T-cell (primary cell): ENCODE measurements at places on chromosomes 6 and 20. TPM values are rescaled to one million over a fixed set of nuclear protein-coding genes. Genes with fewer than 3 reads are reported as not detected.

NR2E1 gene
- not detected for total RNA-seq

TDRD6 gene
- 0.03 TPM for total RNA-seq

PSORS1C2 gene
- not detected for total RNA-seq

EEF1E1 gene
- total RNA-seq = 15.4 TPM

CLPSL1 gene
- total RNA-seq = not detected

SLC22A1 gene
- 2.3 TPM for total RNA-seq

CDSN gene
- total RNA-seq = not detected

CGA gene
- total RNA-seq = not detected

WFDC9 gene
- total RNA-seq = not detected

SIRPG gene
- total RNA-seq = 48.2 TPM

SLC18B1 gene
- total RNA-seq = 5.5 TPM

CLVS2 gene
- total RNA-seq = not detected

RBM24 gene
- total RNA-seq = not detected

MEI4 gene
- total RNA-seq = not detected

EPPIN gene
- not detected for total RNA-seq

SNAP91 gene
- not detected for total RNA-seq

CCR6 gene
- total RNA-seq = 19.4 TPM

CENPQ gene
- total RNA-seq = 1.5 TPM

TTK gene
- 1.2 TPM for total RNA-seq

LRP11 gene
- total RNA-seq = 3.0 TPM

NUS1 gene
- 33.1 TPM for total RNA-seq

SIRPB1 gene
- 6.2 TPM for total RNA-seq

CST2 gene
- total RNA-seq = not detected

PLAGL1 gene
- total RNA-seq = 3.5 TPM

CCN6 gene
- total RNA-seq = not detected

SLC17A2 gene
- not detected for total RNA-seq

MICB gene
- total RNA-seq = 15.7 TPM

E2F3 gene
- total RNA-seq = 28.2 TPM

E2F1 gene
- 7.4 TPM for total RNA-seq

PEX3 gene
- 13.3 TPM for total RNA-seq

LPIN3 gene
- total RNA-seq = 0.35 TPM

SAPCD1 gene
- 4.1 TPM for total RNA-seq

PRKN gene
- 6.9 TPM for total RNA-seq

SLC17A1 gene
- not detected for total RNA-seq

TM9SF4 gene
- 32.6 TPM for total RNA-seq

C2 gene
- total RNA-seq = 1.3 TPM

CST8 gene
- total RNA-seq = not detected

IL20RA gene
- total RNA-seq = not detected

SLC16A10 gene
- 16.5 TPM for total RNA-seq

LINC00237 gene
- total RNA-seq = not detected

CST5 gene
- not detected for total RNA-seq

TSPYL4 gene
- total RNA-seq = 44.9 TPM

BEND6 gene
- total RNA-seq = not detected

TMEM74B gene
- not detected for total RNA-seq

BCAS1 gene
- total RNA-seq = 0.33 TPM

BPI gene
- total RNA-seq = not detected

PNPLA1 gene
- 0.22 TPM for total RNA-seq

IL17A gene
- not detected for total RNA-seq

SLC22A16 gene
- not detected for total RNA-seq
